ENCODE measurements at places on chromosomes 4 and X.

- DNase-seq: no peak
Measured at GRCh38 chr4:125765941-125766340, 451.2 kb downstream of the FAT4 start.

DNA sequence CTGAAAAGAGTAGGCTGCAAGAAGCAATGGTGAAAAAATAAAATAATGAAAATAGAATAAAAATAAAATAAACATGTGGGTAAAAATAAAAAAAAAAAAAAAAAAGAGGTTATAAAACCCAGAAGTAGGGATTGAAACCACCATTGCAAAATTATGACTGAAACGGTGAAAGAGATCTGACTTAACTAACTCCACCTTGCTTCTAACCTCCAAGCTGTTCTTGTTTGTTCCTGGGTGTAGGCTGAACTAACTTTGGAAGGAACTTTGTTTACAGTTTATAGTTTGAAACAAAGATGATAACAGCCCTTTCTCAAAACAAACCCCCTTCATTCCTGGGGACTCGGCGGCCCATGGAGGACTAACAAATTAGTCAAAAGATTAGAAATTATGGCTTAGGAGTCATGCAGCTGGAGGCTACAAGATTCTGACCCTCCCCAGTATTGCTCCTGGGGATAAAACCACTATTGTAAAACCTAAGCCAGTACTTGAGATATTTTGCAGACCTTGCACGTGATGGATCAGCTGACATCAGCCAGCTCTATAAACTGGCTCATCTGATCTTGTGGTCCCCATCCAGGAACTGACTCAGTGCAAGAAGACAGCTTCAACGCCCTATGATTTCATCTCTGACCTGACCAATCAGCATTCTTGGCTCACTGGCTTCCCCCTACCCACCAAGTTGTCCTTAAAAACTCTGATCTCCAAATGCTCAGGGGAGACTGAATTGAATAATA is 30.4 kb downstream of the DDX60L start:
- no peak for DNase-seq

DNA sequence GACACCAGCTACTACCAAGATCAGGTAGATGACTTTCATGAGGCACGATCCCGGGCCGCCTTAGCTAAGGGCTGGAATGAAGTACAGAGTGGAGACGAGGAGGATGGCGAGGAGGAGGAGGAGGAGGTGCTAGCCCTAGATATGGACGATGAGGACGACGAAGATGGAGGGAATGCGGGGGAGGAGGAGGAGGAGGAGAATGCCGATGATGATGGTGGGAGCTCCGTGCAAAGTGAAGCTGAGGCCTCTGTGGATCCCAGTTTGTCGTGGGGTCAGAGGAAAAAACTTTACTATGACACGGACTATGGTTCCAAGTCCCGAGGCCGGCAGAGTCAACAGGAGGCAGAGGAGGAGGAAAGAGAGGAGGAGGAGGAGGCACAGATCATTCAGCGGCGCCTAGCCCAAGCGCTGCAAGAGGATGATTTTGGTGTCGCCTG is 481 bp downstream of the UTP3 start:
- peak; percentile 23 for DNase-seq

- no peak for DNase-seq
Measured at GRCh38 chr4:35934320-35934981, 309.9 kb downstream of the ARAP2 start.

GRCh38 chr4:63619771-63620170 is 789.5 kb downstream of the TECRL start:
- DNase-seq: no peak

DNA sequence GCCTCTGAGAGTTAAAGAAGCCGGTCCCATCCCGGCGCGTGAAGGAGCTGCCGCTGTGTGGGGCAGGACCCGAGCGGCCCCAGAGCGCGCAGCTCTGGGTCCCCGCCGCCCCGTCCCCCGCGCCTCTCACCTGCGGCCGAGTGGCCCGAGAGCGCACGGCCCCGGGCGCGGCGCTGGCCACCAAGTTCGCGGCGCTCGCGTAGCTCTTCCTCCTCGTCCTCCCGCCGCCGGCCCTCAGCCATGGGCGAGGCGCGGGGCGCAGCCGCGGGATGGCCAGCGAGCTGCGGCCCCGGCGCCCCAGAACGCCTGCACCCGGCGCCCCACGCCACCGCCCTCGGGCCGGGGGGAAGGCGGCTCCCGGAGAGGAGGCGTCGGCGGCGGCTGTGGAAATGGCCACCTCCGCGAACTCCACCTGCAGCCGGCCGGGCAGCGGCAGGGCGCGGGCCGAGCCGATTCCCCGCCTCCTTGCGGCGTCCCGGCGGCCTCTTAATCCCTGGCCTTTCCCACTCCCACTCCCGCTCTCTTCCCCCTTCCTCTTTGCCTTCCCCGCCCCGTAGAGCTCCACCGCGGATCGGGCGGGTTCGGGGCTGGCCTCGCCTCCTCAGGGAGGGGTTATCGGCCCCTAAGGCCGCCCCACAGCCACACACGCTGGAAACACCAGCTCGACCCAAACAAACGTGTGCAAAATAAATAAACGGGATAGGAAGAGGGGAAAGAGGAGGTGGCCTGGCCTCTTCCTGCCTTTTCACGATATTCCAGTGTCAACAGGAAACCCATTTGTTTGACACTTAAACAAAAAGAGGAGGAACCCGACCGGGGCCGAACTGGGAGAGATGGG is at the start of gene SH3D19:
TSS of gene SH3D19 (minus strand) at position 495 of the 838 bp plus-strand sequence. CDS start at position 242, 253 bp downstream.
- no peak for DNase-seq

GRCh38 chrX:72479324-72480274 is 93.0 kb downstream of the HDAC8 start:
- no peak for DNase-seq

GRCh38 chr4:111269439-111269838 is 646.6 kb upstream of the PITX2 start:
- no peak for DNase-seq

DNA sequence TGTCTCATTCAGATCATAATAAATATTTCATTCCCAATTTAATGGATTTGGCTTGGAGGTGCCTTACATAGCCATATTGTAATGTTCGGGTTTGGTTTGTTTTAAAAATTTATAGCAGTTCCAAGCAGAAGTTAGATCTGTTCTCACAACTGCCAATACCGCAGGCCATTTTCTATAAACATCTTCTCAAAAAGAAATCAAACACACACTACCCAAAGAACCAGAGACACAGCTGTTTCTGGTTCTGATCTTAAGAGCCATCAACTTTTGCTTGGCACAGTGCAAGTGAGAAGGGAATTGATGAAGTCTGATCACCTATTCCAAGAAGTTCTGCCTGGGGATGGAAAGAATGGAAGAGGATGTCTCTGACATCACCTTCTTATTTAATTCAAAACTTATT is 22.9 kb downstream of the MID1IP1 start:
- DNase-seq: no peak

GRCh38 chr4:107034996-107035818 is 906 bp downstream of the DKK2 start:
- no peak for DNase-seq

DNA sequence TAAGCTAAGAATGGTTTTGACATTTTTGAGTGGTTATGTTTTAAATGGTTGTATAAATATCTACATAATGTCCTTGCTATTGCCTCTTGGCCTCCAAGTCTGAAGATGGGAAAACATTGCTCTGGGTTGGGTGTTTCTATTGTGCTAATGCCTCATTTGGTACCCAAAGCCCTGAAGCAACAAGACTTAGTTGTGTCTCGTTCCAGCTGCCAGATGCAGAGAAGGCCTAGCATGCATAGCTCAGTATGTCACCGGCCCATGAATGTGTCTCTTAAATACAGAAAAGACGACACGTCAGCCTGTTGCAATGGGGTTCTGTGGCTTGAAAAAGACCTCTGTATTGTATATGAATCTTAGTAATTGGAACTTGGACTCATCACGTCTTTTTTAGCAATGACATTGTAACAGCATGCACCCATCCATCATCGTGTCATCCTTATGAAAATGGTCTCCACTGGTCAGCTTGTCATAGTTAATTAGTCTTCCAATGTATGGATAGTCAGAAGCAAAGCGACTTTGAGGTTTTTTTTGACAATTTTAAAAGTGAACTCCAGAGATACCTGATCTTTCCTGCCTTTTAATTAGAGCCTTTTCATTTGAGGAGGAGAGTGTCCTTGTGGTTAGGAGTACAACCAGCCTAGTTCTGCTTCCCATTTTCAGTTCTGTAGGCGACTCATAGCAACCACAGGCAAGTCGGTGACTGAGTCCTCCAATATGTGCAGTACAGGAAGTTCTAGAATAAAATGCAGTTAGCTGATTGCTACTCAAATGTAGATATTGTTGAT is 126.4 kb upstream of the GATB start:
- no peak for DNase-seq

GRCh38 chr4:138199568-138200235 is 42.4 kb downstream of the SLC7A11 start:
- no peak for DNase-seq

GRCh38 chr4:82584931-82585330 is 23.1 kb upstream of the TMEM150C start:
- no peak for DNase-seq

GRCh38 chr4:182752158-182752910 is 164.9 kb downstream of the DCTD start:
- DNase-seq: no peak

DNA sequence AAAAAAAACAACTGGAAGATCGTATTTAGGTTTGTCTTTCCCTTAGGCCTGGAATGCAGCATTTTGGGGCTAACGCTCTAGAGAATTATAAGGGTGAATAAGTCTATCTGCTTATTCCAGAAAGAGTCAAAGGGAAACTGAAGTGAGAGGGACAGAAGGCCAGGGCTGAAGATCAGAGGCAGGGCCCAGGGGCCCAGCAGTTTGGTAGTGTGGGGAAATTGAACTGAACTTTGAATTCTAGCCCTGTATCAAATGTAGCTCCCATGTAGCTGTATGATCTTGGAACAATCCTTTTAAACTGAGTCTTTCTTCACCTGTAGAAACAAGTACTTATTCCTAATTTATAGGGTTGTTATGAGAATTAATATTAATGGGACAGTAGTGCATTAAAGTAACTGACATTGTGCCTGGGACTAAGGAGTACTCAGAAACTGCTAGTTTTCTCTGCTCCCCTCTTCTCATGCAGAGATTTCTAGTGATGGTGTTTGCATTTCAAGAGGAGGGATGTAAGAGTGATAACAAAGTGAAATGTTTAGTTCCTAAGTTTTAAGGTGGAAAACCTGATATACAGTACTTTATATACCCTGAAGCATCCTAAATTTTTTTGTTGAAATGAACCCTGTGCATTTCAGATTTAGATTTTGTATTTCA is 30.4 kb downstream of the STOX2 start:
- no peak for DNase-seq

DNA sequence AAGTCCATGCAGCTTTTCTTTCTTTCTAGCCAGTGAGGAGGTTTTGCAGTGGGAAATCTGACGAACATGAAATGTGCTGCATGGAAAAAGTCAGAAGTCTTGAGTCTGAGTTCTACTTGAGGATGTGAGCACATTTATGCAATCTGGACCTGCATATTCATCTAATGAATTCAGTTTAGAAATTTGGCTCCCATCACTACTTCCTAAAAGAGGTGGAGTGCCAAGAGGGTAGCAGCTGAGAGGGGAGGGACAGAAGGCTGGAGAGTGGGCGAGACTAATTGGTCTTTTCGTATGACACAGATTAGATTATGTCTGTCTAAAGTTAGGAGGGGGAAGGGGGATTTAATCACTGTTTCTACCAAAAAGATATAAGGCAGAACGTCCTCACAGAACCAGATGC is 535.9 kb downstream of the IQCM start:
- DNase-seq: no peak

- no peak for DNase-seq
Measured at GRCh38 chr4:98338761-98339438, 77.7 kb downstream of the RAP1GDS1 start.

DNA sequence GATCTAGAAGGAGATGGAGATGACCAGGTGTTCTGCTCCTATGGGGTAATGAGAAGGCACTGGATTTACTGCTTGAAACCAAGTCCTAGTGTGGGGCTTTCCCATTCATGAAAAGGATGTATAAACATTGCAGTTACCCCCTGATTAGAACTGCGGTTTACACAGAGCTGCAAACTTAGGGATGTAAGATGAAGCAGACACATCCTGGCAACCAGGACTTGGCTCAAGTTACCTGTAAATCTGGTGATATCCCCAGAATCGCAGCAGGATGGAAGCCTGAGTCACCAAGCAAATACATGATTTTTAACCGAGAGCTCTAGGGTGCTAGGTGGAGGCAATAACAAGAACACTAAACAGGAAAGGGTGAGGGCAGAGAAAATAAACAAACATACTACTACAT is 178.6 kb upstream of the MAMLD1 start:
- no peak for DNase-seq

GRCh38 chrX:112051576-112051975 is 31.0 kb downstream of the TRPC5 start:
- no peak for DNase-seq

- DNase-seq: no peak
Measured at GRCh38 chrX:14591976-14592375, 62.6 kb downstream of the GLRA2 start.

GRCh38 chr4:113637823-113638561 is 123.5 kb downstream of the CAMK2D start:
- no peak for DNase-seq

DNA sequence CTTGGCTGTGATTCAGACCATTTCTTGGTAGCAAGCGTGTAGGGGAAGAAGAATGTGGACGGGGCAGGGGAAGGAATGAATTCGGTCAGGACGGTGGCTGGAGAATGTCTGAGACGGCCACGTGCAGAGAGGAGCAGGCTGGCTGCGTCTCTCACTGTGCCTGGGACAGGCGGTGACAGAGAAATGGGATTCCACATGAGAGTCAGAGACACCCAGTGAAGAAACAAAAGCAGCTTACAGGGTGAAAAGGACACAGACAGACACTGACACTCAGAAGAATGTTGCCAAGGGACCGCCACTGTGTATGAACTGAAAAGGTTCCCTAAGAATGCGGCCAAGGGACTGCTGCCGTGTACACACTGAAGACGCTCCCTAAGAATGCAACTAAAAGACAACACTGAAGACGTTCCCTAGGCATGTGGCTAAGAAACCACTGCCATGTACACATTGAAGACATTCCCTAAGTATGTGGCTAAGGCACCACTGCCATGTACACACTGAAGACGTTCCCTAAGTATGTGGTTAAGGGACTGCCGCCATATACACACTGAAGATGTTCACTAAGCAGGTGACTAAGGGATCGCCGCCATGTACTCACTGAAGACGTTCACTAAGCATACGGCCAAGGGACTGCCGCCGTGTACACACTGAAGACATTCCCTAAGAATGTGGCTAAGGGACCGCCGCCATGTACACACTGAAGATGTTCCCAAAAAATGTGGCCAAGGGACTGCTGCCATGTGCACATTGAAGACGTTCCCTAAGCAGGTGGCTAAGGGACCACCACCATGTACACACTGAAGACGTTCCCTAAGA is 49.1 kb downstream of the DHRSX start:
- DNase-seq: no peak
